ENCODE measurements at places on chromosomes 5 and 9.

- DNase-seq = no peak
These were observed 69.8 kb downstream of the NIPSNAP3B start for GRCh38 chr9:104833696-104834095.

GRCh38 chr9:81656004-81656403, 33.3 kb downstream of the TLE1 start:
- DNase-seq = no peak

DNA sequence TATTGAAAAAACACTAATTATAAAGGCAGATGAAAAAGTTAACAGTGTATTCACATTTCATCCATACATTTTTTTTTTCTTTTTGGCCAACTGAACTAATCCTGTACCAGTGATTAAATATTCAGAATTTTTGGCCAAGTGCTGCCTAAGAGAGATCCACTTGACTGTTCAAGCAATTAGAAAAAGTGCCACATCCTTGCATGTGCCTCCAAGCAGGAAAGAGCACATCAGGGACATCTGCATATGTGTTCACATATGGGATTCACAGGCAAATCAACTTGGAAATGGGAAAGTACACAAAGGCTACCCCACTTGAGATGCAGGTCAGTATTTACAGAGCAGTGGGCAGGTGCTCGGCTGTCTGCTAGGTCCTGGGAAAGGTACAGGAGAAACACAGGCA, 163.3 kb upstream of the LHFPL2 start:
- DNase-seq = no peak

GRCh38 chr9:36835271-36835996, 198.6 kb downstream of the PAX5 start:
- DNase-seq = no peak

- DNase-seq = no peak
These were observed 1258.6 kb downstream of the CDH12 start for GRCh38 chr5:21594566-21594965.

DNA sequence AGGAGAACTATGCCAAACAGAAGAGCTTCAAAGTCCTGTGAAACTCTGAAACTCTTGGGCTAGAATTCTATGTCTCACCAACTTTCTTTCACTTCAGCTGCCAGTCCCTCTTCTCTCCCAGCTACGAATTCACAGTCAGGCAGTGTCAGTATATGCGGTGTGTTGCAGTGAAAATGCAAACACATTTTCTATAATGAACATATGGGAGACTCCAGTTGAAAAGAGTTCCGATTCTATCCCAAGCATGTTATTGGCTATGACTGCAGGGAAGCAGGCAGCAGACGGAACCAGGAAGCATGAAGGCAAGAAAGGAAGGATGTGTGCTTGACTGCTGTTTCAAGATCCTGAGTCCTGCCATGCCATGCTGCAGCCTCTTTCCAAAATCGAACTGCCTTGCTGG, 515.7 kb upstream of the TLE4 start:
- DNase-seq = no peak

- no peak for DNase-seq
These were observed 95.1 kb upstream of the FCN2 start for GRCh38 chr9:134785325-134786108.

DNA sequence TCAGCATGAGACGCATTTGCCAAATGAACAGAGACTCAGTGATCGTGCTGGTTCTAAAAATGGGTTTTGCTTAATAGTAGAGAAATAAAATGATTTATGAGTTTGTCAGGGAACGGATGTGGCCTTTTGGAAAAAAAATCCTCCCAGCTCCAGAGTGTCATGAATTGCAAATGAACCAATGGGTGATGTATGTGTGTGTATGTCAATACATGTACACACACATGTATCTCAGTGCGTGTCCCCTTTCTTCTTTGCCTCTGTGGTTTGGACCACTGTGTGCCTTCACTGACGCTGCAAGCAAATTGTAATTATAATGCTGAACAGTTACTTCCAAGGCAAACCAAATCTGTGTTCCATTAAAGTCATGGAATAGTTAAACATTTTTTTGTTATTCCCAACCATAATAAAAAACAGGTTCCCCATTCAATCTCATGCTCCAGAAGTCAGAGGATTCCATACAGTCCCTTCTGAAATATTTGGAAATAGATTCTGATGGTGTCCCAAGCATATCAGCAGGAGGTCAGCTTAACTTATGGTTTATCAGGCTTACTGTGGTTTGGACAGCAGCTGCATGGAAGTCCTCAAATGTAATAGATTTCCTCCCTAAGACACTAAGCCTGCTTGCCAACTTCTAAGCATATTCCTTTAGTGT, 630.5 kb downstream of the ACTL7B start:
- DNase-seq = no peak

- DNase-seq = no peak
These were observed 48.7 kb downstream of the PCSK1 start for GRCh38 chr5:96384353-96384752.

DNA sequence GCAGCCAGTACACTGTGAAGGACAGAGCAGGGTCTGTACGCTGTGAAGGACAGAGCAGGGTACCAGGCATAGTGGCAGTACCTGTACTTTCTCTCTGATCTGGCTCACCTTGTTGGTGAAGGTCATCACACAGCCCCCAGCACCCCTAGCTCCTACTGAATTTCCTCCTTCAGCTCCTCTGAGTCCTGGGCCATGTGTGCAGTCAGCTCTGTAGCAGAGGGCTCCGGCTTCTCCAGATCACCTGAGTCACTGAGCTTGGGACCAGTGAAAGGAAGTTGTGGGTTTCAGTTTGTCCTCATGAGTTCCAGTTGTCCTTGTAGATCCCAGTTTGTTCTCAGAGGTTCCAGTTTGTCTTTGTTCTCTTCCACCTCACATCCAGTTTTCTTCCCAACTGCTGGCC, 5.5 kb downstream of the NUDT2 start:
- DNase-seq = no peak

DNA sequence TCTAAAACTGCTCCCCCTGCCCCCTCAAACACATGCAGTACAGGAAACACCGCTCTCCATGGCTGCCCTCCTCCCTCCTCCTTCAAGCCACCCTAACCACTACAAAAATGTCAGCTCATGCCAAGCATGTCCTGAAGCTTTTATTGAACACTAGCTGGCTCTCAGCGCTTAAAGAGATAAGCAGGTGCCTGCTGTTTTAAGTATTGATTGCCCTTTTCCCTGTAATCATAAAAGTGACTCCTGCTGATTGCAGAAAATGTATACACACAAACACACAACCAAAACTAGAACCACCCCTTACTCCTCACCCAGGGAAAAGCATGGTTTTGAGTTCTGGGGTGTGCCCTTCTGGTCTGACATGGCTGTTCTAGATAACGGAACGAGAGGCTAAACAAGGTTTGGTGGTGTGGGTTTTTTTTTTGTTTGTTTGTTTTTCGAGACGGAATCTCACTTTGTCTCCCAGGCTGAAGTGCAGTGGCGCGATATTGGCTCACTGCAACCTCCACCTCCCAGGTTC, 3.7 kb upstream of the UCK1 start:
- no peak for DNase-seq

DNA sequence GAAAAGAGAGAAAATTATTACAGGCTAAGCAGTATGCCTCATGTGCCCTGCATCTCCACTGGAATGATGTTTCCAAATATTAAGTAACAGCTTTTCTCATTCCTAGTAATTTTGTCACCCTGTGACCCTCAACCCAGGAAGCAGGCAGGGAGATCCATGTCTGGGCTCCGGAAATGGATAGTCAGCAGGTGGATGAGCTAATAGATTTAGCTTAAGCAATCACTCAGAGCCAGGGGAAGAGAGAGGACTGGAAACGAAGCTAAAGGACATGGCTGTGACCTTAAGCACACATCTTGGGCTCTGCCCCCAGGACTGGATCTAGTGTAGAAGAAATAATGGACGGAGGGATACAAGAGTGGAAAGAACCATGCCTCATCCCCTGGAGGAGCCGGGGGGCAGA, 89.5 kb downstream of the ARSB start:
- DNase-seq = no peak

GRCh38 chr5:147393874-147394672, 115.8 kb downstream of the DPYSL3 start:
- no peak for DNase-seq

DNA sequence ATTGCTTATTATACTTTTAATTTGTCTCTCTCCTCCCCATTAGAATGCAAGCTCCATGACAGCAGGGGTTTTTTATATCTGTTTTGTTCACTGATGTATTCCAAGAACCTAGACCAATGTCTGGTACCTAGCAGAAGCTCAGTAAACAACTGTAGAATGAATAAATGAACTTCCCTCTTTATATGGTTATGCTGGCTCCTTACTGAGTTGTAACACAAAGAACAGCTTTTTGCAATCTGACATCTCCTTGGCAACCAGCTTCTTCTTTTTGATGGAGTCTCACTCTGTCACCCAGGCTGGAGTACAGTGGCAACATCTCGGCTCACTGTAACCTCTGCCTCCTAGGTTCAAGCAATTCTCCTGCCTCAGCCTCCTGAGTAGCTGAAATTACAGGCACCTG, 13.6 kb downstream of the TRMO start:
- DNase-seq = no peak

DNA sequence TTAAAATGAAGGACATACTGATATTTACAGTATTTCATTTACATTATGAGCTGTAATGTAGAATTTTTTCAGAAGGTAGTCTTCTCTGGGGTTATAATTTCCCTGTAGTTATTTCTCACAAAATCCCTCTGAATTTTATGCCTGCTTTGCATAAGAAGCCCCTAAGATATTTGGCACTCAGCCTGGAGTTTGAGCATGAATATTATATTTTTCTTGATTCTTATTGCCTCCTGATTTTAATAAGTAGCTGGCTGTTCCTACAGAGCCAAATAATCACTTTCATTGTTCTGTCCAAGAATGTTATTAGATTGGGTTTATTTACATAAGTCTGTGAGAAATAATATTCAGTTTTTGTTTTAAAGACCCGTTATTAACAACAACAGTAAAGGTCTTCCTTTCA, 195.0 kb downstream of the FER start:
- no peak for DNase-seq

GRCh38 chr9:122115176-122116035, 22.3 kb upstream of the TTLL11 start:
- no peak for DNase-seq

DNA sequence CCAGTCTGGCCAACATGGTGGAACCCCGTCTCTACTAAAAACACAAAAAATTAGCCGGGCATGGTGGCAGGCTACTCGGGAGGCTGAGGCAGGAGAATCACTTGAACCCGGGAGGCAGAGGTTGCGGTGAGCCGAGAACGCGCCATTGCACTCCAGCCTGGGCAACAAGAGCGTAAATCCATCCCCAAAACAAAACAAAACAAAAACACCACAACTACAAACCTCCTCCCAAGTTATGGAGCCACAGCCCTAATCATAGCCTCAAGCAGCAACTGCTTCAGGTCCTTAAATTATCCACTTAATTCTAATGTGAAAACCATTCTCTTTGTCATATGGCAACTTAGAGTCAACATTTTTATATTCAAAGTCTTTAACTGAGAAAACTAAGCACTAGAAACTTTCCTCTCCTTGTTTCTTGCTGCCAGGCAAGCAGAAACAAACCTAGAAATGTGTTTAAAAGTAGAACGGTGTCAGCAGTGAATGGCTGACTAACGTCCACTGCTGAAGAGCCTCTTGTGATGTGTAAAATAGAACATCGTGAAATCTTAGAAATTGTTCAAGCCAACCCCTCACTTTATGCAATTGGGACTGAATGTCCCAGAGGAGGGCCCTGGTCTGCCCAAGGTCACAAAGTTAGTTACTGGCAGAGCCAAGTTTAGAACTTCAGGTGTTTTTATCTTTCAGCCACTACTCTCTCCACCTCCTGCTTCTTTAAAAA, 5.7 kb downstream of the TMEM245 start:
- no peak for DNase-seq

DNA sequence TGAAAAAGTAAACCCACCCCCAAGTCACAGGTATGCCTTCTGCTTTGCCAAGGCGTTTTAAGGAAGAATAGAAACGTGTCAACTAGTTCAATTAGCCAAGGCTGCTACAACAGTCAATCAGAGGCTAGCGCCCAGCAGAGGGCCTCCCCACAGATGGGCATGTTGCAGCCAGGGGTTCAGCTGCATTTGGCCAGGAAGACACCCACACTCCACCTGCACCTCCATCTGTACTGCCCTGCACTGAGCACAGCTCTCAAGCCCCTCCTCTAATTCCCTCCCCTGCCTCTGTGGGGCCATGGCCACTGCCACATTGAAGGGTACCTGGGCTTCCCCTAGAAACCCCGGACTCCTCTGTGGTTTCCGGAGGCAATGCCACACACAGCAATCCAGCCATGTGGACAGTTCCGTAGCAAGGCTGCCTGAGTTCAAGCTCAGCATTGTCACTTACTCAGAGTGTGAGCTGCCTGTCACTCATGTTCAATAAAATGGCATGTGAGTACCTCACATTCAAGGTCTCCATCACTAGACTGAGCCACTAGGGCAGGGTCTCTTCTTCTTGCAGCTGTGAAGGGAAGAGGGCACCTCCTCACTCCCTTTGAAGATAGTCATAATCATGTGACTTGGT, 248.4 kb downstream of the IRX2 start:
- DNase-seq = no peak

- no peak for DNase-seq
These were observed 2.4 kb downstream of the CCL28 start for GRCh38 chr5:43409809-43410271.

- no peak for DNase-seq
These were observed 109.4 kb downstream of the FEM1C start for GRCh38 chr5:115435065-115435777.

DNA sequence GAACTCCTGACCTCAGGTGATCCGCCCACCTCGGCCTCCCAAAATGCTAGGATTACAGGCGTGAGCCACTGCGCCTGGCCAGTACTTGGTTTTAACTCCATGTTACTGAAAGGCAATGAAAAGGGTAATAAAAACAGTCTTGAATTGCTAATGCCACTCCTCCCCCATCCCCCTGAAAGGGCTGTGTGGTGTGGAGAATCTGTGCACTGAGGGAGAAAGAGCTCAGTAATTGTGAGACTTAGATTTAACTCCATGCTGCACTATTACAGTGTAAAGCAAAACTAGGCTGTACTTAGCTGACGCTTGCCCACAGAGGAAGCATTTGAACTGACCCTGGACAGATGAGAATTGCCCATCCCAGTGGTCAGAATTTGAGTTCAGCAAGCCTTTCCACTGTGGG, 1662.4 kb upstream of the ACO1 start:
- DNase-seq = peak; percentile 8

- peak; percentile 10 for DNase-seq
These were observed 2.7 kb downstream of the NCS1 start for GRCh38 chr9:130174920-130175321.

GRCh38 chr5:78691084-78691960, 42.8 kb upstream of the LHFPL2 start:
- no peak for DNase-seq

DNA sequence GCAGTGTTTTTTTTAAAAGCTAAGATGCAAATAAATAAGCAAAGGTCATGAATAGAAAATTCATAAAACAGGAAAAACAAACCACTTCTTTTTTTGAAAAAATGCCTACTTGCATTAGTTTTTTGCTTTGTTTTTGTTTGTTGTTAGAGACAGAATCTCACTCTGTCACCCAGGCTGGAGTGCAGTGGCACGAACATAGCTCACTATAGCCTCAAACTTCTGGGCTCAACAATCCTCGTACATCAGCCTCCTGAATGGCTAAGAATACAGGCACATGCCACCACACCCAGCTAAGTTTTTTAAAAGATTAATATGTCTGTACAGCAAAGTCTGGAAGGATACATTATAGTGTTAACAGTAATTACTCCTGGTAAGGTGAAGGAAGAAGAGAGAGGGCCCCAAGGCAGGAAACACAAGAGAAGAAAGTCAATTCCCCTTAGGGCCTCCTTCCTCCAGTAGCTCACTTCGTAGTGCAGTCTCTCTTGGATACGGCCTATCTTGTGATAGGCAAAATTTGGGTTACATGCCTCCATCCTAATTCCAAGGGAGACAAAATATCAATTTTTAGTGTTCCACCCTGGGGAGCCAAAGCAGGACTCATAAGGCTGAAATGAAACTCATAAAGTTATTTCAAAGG, 15.3 kb downstream of the FAM169A start:
- DNase-seq = no peak

Data from right kidney (tissue), 9 donors.